ENCODE measurements at places on chromosomes 4 and X.

- no peak for DNase-seq
These were observed 88.1 kb downstream of the MGST2 start for GRCh38 chr4:139753686-139754085.

DNA sequence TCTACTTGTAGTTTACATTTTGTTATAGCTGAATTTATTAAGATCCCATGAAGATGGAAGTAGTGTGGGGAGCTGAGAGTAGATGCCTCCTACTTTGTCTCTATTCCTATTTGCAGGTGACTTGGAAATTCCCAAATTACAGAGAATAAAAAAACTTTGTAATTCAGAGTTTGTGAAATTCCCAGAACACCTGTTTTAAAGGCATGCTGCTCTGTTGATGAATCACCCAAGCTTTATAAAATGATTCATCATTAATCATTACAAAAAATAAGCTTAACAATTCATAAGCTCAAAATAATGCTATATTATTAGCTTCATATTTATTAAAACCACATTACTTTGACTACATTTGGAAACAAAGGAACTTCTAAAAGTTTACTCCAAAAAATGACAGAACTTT lies 856.3 kb downstream of the RPA4 start:
- no peak for DNase-seq

GRCh38 chr4:48081196-48081595 lies 52.9 kb downstream of the TXK start:
- DNase-seq = no peak

DNA sequence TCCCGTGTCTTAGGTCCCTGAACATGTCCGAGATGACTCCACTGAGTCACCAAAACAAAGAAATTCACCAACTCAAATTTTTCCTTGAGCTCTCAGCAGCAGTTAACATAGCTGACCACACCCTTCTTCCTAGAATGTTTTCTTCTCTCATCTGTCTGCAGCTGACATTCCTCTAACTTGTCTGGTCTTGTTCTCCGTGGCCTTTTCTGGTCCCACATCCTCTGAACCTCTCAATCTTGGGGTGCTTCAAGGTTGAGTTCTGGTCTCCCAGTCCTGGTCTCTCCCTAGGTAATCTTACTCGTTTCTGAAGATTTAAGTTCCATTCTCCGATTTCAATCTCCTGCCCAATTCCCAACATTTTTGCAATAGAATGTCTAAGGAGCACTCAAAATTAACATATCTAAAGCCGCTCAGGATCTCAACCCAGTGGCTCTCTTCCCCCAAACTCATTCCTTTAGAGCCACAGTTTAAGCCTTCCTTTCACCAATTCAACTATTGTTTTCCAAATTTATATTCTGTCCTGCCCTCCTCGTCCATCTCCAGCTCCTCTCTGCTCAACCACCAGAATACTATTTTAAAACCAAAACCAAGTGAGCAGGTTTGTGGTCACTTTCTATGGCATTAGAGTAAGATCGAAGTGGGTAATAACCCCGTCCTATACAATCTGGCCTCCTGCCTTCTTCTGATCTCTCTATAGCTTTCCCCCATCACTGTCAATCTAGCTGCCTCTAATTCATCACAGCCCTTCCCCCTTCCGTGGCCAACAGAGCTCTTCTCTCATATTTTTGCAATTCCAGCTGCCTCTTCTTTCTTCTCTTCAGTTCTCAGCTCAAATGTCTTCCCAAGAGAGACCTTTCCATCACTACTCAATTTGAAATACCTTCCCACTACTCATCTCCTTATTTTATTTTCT lies 1.2 kb downstream of the TRIML2 start:
- DNase-seq = no peak

DNA sequence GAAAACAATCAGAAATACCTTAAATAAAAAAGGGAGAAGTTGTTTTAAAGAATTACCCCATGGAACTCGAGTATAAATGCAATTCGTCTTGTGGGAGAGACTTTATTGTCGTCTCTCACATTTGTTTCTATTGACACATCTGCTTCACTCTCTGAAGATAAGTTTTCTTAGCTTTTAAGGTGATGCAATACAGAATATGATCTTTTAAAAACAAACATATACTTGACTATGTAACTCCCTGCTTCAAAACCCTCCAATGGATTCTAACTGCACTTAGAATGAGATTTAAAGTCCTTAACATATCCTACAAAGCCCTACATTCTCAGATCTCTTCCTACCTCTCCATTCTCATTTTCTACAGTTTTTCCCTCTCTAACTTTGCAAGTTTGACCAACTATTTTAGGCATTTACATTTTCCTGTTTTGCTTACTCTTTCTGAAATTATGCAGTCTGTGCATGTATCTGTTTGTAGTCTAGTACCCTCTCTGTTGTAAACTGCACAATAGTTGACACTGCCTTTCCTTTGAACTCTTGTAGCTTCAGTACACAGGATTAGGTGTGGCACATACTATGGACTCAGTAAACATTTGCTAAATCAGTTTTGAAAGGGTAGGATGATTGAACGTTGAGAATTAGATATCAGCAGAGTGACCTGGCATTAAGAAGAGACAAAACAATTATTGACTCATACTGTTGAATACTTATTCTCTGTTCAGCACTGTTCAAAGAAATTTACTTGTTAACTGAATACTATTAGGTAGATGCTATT lies 59.8 kb downstream of the AGTR2 start:
- no peak for DNase-seq

GRCh38 chr4:137961051-137961438 lies 281.1 kb downstream of the SLC7A11 start:
- DNase-seq = no peak

DNA sequence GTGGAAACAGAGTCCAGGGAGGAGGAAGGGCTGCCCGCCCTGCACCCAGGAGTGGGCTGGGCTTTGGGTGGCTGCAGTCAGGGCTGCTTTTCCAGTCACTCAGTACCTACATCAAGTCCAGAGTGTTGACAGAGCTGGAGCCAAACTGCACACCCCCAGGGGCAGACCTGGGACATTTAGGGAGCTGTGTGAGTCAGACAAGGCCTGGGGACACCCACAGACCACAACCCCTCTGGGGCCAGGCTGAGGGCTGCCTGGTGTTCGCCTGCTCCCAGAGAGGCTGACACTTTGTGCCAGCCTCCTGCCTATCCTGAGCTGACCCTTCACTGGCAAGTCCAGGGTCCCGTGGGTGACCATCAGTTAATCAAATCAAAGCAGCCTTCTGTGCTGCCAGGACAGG lies 240.0 kb downstream of the BCOR start:
- no peak for DNase-seq

All from cerebellar nuclear complex (tissue), 1 donor.